RPMI8226 (cell line): ENCODE measurements at places on chromosomes 11 and 22.

GRCh38 chr22:35590634-35591295 lies 26.4 kb downstream of the MB start:
- no peak for DNase-seq

GRCh38 chr11:33866936-33867335 lies 24.9 kb downstream of the LMO2 start:
- DNase-seq, result no peak

DNA sequence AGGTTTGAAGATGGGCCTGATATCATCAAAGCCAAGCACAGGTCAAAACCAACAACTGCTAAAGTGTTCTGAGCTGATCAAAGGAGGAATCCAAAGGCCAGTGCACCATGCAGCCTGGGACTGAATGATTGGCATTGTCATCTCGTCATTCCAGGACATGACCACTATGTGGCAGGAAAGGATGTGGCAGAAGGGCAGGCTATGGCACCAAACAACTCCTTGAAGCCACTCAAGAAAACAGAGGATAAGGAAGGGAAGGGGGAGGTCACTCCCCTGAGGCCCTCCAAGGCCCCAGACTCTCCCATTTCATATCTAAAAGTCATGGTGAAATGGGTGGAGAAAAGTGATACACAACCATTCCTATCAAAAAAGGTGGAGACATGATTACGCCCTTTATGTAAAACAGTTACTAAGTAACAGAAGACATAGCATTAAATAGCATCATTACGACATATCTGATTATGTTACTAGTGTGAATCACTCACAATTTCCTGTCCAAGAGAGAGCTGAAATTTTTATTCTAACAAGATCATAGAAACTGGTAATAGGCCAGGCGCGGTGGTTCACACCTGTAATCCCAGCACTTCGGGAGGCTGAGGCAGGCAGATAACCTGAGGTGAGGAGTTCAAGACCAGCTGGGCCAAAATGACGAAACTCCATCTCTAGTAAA lies 49.3 kb downstream of the AHNAK start:
- DNase-seq, result peak; percentile 63

GRCh38 chr22:46063846-46064227 lies 86.5 kb upstream of the PPARA start:
- no peak for DNase-seq

DNA sequence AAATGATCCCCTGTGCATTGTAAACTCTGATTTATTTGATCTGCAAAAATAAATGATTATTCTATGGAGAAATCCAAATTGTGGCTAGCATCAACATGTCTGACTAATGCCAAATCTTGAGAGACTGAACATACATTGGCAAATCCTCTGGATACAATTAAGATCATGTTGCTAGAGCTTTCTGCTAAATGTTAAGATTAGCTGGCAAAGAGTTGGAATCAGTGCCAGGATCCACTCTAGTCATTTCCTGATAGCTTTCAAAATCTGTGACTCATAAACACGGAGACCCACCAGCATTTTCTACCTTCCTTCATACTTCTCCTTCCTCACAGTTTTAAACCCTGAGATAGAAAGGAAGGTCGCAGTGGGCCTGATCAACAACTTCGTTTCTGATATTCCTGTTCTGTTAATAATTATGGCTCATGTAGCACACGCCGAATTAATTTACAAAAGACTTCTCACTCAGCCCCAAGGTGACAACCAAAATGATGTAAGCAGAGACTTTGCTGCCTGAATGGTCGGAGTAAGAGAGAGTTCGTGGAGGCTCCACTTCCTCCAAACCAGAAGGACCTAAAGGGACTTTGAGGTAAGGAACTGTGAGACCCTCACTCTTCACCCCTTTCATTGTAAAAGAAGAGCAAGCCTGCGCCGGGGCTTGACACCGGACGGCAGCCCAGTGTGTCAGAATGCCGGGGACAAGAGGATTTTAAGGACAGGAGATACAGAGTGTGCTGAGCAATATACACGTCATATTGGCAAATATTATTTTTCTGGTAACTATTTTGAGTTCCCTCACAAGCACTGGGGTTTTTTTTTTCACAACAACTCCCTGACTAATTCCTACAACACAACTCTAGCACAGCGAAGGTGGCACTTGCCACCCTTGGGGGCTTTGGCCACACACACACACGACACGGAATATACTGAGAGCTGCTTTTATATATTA lies 42.0 kb downstream of the SERPINH1 start:
- no peak for DNase-seq

GRCh38 chr22:48476577-48476976 lies 1351.1 kb downstream of the BRD1 start:
- DNase-seq, result no peak

DNA sequence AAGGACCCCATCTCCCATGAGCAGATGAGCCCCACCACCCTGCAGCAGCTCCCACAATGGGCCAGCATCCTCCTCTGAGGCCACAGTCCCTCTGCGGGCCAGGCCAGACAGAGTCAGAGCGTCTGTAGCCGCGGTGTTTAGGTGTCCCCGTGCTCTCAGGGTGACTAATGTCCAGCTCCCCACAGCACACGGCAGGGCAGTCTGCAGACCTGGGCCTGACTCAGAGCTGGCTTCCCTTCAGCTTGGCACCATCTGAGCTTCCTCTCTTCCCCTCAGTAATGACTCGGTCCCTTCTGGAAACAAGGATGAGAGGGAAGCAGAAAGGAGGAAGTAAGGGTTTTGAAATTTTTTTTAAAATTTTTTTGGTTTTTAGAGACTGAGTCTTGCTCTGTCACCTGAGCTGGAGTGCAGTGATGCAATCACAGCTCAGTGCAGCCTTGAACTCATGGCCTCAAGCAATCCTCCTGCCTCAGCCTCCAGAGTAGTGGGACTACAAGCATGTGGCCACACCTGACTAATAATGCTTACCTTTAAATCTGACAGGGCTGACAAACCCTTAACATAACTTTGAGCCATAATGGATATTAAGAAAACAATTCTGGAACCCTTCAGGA lies 28.5 kb downstream of the LRRC74B start:
- DNase-seq, result no peak

DNA sequence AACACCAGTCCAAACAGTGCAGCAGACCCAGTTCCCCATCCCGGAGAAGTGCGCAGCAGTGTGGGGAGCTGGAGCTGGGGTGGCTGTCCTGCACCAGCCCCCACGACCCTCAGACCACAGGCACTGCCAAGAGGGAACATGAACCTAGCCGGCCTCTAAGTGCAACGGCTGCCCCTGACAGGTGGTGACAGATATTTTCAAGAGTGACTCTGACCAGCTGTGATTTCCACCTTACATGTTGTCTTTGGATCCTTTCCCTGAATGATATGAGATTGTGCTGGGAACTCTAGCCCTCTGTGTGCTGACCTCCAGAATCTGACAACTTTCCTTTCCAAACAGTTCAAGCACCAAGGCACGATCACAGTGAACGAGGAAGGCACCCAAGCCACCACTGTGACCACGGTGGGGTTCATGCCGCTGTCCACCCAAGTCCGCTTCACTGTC lies 12.6 kb downstream of the SERPIND1 start:
- DNase-seq, result no peak

- no peak for DNase-seq
These were observed 32.3 kb downstream of the MTMR2 start for GRCh38 chr11:95891423-95892170.

DNA sequence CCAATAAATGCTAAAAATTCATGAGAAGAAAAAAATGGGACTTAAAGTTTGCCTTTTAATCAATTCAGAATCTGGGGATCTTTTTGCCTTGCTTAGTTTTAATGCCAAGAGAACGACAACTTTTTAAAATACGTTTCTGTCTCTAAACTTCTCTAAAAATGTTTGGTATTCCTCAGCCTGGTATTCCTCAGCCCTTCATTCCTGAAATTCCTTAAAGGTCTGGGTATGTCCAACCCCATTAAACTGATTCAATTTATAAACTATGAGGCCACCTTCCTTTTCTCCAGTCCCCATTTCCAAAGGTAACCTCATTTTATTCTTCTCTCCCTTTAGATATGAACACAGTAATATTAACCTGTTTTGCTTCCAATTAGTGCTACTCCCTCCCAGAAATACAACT lies 16.6 kb downstream of the POLA2 start:
- DNase-seq, result no peak
